ENCODE measurements at places on chromosomes 13 and 19.

- no peak for DNase-seq
Measured at GRCh38 chr13:38970380-38971051, 20.1 kb downstream of the STOML3 start.

GRCh38 chr13:47027780-47028437, 131.1 kb upstream of the HTR2A start:
- DNase-seq = no peak

- no peak for DNase-seq
Measured at GRCh38 chr19:15396436-15396835, 16.8 kb upstream of the AKAP8 start.

DNA sequence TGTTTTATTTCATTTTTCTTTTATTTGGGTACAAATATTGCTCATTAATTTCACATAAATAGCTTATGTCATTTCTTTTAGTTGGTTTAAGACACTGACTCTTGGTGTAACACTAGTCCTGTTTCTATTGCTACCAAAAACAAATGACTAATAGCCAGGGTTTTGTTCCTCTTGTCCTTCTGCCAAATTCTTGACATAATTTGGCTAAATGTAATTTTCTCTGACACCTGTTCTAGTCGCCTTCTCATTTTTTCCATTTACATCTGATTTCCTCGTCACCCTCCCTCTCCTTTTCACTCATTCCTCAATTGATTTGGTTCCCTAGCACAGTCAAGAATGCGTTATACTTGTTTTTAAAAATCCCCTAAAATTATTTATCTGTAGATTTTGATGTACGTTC, 1718.7 kb downstream of the EFNB2 start:
- no peak for DNase-seq

DNA sequence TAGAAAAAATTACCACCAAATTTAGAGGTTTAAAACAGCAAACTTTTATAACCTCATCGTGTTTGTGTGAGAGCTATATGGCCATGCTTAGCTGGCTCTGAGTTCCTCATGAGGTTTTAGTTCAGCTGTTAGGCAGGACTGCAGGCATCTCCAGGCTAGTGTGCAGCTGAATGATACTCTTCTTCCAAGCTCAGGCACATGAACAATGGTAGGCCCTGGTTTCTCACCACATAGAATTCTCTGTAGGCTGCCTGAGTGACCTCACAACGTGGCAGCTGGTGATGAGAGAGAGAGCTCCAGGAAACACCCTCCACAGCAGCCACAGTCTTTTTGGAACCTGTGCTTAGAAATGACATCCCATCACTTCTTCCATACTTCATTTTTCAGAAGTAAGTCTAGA, 540.6 kb upstream of the MIR17HG start:
- DNase-seq = no peak

DNA sequence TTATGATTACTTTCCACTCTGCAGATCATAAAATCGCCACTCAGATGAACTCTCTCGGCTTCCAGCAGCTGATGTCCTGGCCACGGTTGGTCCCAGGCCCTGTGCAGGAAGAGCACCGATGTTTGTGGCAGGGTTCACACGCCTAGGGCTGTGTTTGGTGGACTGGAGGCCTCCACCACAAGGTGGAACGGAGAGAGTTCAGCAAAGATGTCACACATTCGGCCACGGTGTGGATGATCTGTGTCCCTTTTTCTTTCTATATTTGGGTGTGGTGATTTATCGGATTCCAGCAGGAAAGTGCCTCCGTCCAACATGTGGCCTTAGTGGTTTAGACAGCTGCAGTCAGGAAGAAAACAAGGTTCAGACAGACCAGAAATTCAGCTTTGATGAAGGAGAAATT, 521 bp upstream of the SHISA2 start:
- no peak for DNase-seq

- DNase-seq = no peak
Measured at GRCh38 chr13:93298713-93299112, 72.1 kb downstream of the GPC6 start.

Data from uterus (tissue), 4 donors.